ENCODE measurements at places on chromosomes 6 and 20.
A peak's percentile ranks its signal among the peaks of the same experiment; 100 is the strongest.

- DNase-seq = no peak
These were observed 36.8 kb upstream of the ME1 start for GRCh38 chr6:83467620-83468036.

DNA sequence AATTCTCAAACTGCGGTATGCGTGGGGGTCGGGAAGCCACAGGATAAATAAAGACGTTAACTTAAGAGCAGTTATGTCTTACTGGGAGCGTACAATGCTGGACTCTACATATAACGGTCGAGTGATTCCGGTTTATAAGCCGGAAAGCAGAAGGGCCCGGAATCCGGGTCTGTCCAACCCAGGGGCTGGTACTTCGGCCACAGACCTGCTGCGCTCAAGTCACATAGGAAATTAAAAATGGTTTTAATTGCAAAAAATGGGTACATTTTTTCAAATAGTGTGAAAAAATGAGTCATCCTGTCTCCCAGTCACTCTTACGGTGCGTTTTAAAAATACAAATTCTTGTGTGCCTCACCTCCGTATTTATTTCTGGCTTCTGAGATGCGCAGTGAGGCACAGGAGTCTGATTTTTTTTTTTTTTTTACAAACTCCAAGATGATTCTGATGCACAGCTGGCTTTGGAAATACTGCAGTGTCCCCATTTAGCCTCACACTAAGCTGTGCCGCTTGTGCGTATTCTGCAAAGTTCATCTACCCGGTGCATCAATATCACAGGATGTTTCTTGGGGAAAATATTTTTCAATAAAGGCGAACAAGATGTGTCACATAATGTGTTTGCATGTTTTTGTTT lies 1.0 kb downstream of the PCIF1 start:
- peak; percentile 64 for DNase-seq

- DNase-seq = no peak
These were observed 37.6 kb downstream of the ZMYND8 start for GRCh38 chr20:47318586-47319516.

DNA sequence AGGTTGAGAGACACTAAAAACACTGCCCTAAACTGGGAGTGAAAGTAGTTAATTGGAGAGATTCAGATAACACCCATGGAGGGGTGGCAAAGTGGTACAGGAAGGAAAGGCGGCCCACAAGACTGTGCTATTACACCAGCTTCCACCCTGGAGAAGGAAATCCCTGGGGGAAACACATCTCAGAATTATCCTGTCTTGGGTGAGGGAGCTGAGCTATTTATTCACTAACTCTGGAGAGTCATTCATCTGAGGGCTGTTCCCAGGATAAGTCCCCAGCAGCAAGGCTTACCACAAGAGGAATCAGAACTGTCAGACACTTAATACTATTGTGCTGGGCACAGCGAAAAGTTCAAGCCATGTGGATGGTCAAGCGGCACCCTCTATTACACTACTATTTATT lies 9.9 kb downstream of the TBCC start:
- no peak for DNase-seq

DNA sequence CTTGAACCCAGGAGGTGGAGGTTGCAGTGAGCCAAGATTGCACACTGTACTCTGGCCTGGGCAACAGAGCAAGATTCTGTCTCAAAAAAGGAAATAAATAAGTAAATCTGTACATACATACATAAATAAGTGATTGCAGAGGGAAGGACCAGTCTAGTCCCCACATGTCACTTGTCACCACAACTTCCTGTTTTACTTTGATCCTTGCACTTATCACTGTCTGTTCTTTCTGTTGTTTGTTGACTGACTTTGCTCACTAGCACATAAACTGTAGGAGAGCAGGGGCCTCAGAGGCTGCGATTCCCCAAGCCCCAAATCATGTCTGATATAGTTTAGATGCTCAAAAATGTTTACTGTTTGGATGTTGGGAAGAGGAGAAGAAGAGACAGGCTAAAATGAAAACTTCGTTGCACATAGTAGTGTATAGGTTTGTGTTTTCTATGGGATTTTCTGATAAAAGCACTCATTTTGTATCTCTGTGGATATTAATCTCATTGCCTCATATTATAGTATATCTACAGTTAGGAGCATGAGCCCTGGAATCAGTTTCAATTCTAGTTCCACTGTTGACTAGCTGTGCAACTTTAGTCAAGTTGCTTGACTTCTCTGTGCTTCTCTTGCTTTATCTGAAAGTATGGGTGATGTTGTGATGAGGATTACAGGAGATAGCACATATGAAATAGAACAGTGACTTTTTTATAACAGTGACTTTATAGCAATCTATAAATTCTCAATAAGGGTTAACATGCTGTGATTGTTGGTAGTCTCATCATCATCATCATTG lies 165.0 kb downstream of the TBC1D7 start:
- DNase-seq = no peak

GRCh38 chr6:140677781-140678528 lies 1303.5 kb upstream of the CITED2 start:
- DNase-seq = peak; percentile 79

GRCh38 chr6:13079096-13079723 lies 249.1 kb downstream of the TBC1D7 start:
- DNase-seq = no peak

GRCh38 chr6:154931711-154932424 lies 63.2 kb upstream of the TIAM2 start:
- DNase-seq = peak; percentile 37

- DNase-seq = no peak
These were observed 54.4 kb downstream of the FKBP5 start for GRCh38 chr6:35634316-35634715.

GRCh38 chr6:38975621-38976049 lies 72.9 kb upstream of the GLP1R start:
- DNase-seq = peak; percentile 30

DNA sequence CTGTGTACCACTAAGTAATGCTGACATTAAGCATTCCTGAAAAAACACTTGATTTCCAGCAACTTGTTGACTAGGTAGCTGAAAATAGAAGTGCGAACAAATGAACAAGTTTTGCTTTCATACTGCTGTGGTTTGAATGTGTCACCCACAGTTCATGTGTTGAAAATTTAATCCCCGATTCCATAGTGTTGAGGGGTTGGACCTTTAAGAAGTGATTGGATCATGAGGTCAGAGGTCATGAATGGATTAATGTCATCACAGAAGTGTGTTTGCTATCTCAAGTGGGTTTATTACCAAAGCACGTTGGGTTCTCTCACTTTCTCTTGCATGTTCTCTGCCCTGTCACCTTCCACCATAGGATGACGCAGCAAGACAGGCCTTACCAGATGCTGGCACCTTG lies 568.5 kb downstream of the UTRN start:
- DNase-seq = no peak

DNA sequence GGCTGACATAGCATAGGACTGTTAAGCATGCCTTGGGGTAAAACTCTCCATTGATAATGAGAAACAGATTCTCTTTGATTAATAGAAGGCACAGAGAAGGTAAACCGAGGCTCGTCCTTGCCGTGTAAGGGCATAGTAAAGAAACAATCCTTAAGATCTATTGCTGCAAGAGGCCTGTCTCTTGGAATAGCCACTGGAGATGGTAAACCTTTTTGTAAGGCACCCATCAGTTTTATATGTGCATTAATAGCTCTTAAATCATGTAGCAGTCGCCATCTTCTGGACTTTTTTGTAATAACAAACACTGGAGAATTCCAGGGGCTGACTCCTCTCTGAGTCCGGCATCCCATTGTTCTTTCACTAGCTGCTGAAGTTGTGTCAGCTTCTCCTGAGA lies 8.4 kb upstream of the ABHD12 start:
- peak; percentile 91 for DNase-seq

DNA sequence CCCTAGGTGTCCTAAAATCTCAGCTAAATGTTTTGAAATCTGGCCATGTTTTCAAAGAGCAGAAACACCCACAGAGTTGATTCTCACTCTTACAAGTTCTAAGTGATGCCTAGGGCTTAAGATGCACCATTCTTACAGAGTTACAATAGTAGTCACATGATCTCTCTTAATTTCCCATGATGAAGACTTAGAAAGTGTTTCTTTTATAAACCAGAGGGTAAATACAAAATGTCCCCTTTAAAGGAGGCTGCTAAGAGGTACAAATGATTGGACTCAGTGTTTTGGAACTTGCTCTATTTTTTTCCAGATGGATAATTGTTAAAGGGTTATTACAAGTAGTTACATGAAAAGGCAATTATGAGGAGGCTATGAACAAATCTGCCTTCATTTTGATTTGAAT lies 244.6 kb downstream of the GRM1 start:
- no peak for DNase-seq

GRCh38 chr20:48990467-48990866 lies 55.6 kb upstream of the CSE1L start:
- no peak for DNase-seq

GRCh38 chr20:44215125-44215524 lies 4.6 kb upstream of the OSER1 start:
- DNase-seq = peak; percentile 84

- DNase-seq = peak; percentile 89
These were observed 49.3 kb upstream of the IER3 start for GRCh38 chr6:30793521-30794194.

DNA sequence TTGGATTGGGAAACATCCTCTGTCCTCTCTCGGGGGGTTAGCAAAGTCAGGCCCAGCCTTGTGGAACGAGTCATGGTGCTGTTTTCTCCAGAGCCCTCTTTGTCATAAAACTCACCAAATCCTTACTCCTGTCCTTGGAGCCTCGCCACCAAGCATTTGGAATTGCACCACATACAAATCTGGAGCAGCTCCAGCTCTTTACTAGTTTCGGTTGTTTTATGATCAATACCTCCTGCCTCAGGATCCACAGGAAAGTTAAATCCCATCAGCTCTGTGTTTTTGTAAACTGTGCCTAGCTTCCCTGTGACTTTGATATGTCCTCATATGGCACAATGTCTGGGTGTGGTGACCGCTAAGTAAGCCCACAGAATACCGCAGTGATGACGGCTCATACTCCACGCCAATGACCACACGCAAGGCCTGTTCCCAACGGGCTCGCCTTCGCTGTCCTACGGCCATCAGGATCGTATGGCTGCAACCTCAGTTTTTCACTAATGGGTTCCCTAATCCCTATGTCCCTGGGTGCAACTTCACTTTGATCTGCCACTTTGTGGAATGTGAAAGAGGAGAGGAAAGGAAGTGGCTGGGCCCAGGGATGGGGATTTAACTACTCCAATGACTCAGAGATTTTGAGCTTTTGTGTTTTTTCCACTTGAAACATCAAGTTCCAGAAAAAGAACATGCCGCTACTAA lies 111.3 kb upstream of the FOXQ1 start:
- DNase-seq = no peak

DNA sequence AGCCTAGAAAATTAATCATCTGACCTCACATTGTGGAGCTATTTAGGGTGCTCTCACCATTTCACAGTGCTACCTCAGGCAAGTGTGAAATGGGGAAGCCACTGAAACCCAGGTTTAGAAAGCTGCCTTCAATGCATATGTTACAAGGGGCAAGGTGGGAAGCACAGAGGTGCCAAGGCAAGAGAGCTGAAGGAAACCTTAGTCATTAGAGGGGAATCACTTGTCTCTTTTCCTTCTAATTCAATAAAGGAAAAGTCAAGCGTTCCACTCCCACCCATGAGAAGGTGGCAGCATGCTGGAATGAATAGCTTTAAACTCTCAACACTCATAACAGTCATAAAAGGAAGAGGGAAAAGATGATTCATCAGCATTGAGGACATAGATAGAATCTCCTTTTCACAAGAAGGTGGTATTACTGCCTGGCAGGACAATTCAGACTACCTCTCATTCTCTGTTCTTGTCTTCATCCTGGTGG lies 251.9 kb upstream of the IRAK1BP1 start:
- peak; percentile 50 for DNase-seq

GRCh38 chr6:106527979-106528378 lies 101.3 kb downstream of the RTN4IP1 start:
- peak; percentile 91 for DNase-seq

DNA sequence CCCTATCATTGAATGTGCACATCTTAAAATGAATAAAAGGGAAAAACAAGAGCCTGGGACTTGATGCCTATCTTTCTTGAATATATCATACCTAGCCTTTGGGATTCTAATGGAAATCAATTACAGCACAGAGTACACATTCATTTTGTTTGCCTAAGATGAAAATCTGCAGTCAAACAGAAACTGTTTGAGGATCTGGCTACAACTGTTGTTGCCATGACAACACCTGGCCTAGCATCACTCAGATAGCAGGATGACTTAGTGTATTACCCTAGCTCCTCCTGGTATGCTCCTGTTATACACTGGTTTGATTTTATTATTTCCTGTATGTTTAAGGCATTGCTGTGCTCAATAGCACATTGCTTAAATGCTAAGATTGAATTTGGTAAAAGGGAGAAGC lies 71.5 kb upstream of the LAMP5 start:
- peak; percentile 22 for DNase-seq

DNA sequence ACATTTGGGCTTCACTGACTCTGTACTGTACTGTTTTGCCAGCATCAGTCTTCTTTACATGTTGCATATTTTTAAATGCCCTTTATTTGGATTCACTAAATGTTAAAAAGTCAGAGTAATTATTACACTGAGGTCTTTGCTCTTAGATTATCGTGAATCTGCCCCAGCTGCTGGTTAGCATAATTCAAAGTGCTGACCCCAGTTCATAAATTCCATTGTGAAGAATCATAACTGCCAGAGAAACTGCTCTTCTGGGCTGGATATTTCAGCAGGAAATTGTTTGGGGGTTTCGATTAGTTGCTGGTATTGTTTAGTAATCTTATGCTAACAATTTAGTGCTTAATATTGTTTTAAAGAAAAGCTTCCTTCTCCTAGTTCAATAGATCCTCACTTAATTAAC lies 682.1 kb upstream of the MAP3K7 start:
- DNase-seq = peak; percentile 68

- peak; percentile 6 for DNase-seq
These were observed 433.2 kb upstream of the SPTLC3 start for GRCh38 chr20:12575352-12576095.

DNA sequence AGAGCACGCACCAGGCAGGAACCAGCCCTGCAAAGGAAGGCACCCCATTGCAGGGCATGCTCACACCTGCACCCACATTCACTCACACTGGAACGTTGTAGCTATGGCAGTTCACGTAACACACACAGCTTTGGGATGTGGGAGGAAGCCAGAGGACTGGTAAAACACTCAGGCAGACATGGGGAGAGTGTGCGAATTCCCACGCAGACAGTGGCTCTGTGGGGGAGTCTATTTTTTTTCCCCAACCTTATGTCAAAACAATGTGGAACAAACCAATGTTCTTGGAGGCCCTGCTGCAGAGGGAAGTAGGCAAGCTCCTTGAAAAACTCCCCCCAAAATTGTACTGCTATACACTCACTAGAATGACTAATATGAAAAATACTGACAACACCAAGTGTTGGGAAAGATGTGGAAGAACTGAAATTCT lies 91.0 kb downstream of the PPP1R14C start:
- no peak for DNase-seq
